NCI-H748 treated with DMSO at 0.1 percent for 48 hours (cell line): ENCODE measurements at places on chromosomes 12 and 14.

DNA sequence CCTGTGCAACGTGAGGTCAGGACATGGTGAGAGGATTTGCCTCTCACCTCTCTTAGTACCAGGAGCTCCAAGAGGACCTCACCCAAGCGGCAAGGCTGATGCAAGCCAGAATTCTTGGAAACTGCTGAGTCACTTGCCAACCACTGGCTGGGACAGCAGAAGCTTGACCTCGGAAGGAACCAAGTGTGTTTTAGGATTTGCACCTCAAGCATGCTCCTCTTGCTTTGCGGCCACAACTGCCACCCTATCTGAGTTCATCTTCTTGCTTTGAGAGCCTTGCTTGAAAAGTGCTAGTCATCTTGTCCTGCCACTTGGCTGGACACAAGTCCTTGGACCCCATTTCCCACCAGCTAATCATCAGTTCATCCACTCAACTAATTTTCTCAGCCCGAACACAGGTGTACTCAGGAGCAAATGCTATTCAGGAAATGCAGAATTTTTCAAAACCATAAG, 195.8 kb downstream of the SLC25A21 start:
- DNase-seq = no peak

DNA sequence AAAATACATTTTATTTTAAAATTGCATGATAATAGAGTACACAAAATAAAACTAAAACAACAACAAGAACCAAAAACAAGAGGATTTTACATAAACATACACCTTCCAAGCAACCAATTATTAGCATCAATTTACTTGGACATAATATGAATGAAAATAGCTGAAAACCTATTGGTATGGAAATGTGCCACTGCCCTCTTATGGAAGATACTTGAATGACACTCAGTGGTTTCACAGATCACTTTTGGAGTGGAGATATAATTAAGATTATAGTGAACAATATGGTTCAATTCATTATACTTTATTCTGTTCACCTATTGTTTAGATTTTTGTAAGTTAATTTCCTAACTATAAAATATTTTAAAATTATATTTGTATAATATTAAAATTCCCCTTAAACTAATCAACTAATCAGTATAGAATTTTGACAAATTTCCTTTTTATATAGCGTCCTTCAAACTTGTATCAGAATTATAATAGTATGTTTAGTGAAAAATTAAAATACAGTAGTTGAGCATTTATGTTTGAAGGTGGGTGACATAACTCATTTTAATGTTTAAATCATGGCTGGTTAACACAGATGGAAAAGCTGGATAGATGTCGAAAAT, 70.1 kb downstream of the SLC6A15 start:
- peak; percentile 61 for DNase-seq

GRCh38 chr14:77554816-77555599, 56.4 kb upstream of the ISM2 start:
- DNase-seq = no peak

DNA sequence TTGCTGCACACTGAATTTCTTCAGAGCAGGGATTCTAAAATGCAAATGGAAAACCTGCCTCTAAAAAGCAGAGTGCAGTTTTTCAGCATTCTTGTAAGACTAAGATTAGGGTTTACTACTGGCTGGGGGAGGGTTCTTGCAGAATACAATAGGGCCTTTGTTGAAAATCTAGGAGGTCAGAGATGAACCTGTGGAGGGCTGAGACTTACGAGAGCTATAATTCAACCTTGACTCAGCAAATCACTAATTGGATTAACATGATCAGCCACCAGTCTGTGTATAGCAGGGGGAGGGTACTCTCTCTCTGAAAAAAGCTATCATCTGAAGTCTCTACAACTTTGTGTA, 92.6 kb upstream of the HIF1A start:
- peak; percentile 18 for DNase-seq

DNA sequence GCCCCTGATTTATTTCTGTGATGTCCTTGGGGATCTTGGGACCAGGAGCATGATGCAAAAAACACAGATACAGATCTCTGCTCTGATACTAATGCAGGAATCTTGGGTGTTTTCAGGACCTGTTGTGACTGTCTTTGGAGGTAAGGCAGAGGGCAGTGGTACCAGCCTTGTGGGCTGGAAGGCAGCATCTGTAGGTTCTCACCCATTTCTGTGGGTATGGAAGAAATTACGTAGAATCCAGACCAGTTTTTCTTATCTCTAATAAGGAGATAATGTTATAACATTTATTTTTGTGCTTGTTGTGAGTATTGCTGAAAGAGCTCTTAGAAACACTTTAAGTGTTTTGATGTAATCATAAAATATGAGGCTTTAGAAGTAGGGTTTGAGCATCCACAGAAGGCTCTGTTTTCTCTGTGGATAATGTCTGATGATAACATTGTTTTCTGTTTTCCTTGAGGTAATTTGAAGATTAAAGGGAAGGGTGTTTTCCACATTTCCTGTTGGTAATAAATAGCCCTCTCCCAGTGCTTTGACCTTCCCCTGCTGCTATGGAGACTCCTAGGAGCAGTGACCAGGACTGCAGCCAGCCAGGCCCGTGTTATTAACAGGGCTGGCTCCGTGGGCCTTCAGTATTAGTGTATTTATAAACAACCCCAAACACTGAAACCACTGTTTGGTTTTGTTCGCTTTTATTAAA, 9.4 kb upstream of the DCP1B start:
- no peak for DNase-seq

GRCh38 chr12:52953181-52953841, 4.4 kb downstream of the KRT18 start:
- no peak for DNase-seq

DNA sequence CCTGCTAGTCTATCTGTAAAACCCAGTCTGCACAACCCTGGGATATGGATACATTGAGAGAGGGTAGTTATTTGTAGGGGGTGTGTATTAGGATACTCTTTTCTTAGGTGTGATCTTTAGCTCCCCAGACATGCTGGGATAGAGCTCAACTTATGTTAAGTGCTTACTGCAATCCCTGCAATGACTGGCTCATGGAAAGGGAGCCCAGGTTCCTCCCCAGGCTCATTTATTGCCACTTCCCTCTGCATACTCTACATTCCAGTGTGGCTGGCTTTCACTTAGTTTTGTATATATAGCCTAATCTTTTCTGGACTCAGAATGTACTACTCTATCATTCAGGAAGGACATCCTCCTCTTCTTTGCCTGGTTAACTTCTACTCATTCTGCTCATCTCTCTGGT, 172.0 kb downstream of the SYT10 start:
- no peak for DNase-seq

GRCh38 chr12:117226505-117226904, 36.2 kb upstream of the FBXO21 start:
- no peak for DNase-seq

DNA sequence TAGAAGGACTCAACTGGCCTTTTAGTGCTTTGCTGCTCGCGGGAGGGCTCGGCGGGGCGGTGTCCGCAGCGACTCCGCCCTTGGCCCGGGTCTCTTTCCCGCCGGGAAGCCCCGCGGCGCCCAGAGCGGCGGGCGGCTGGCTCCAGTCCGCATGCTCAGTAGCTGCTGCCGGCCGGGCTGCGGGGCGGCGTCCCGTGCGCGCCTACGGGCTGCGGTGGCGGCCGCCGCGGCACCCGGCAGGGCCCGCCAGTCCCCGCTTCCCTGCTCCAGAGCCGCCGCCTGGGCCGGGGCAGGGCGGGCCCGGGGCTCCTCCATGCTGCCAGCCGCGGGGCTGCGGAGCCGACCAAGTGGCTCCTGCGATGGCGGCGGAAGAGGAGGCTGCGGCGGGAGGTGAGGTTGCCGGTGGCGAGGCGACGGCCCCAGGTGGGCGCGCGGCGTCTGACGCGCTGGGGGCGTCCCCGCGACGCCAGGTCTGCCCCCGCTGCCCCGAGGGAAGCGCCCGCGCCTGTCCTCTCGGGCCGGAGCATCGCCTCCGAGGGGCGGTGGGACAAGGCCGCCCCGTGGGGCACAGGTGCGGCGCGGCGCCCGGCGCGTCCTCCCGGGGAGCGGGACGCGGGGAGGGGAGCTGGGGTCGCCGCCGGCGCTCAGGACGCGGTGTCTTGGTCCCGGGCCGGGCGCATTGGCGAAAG, at the start of gene BMAL2:
Gene BMAL2, plus strand, starts transcription at position 123 of the 689 bp plus-strand sequence. Its CDS starts 237 bp downstream, at position 360.
- DNase-seq = peak; percentile 14

DNA sequence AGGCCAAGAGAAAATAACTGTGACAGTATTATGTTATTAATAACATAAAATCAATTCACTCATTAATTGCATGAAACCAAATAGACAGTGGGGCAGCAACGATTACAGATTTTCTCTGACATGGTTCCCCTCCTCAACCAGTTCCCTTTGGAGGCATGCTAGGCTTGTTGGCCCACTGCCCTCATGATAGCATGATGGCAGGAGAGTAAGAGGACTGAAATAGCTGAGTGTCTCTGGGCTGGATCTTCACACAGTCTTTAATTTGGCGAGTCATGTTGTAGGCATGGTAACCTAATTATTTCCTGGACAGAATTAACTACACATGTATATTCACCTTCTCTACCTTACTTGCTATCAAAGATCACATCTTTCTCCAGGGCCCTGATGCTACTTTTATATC, 266.2 kb upstream of the PELI2 start:
- no peak for DNase-seq

- no peak for DNase-seq
Measured at GRCh38 chr14:28756884-28757570, 9.6 kb upstream of the FOXG1 start.

GRCh38 chr14:87312169-87312893, 680.7 kb downstream of the GALC start:
- no peak for DNase-seq

DNA sequence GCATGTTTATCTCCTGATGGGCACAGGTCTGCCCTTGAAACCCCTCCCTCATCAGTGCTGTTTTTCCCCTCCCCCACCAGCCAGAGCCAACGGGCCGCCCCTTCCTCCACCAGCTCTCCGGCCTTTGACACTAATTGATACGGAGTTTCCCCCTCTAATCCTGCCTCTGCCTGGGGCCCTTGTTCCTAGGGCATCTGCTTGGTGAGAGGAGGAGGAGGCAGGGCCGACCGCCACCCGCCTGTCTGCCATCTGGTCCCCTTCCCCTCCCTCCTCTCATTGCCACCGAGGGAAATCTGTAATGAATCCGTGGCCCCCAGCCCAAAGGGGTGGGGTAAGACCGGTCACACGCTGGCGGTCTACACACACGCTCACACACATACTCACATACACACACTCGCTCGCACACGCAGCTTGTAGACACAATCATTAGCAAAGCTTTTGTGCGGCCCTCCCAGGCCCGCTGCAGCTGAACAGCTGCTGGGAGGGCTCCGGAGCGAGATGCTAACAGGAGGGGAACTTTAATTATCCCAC, 27.4 kb downstream of the SRRM4 start:
- DNase-seq = peak; percentile 63

GRCh38 chr12:11702959-11703358, 53.5 kb downstream of the ETV6 start:
- DNase-seq = no peak

DNA sequence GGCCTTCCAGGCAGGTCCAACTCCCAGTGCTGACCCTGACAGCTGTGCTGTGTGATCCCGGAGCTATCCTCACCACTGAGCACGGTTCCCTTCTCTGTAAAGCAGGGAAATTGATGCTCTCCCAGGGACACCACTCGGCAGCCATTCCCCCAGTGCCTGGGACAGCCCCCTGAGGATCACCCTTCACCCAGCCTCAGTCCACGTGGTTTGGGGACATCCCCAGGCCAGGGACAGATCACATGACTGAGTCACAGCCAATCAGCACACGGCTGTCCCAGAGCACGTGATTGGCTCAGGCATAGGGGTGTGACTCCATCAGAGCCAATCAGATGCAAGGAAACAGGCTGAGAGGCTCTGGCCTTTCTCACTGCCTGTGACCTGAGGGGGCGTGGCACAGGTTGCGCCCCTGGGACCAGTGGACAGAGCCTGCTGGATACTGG, 68.8 kb upstream of the SFSWAP start:
- DNase-seq = no peak

DNA sequence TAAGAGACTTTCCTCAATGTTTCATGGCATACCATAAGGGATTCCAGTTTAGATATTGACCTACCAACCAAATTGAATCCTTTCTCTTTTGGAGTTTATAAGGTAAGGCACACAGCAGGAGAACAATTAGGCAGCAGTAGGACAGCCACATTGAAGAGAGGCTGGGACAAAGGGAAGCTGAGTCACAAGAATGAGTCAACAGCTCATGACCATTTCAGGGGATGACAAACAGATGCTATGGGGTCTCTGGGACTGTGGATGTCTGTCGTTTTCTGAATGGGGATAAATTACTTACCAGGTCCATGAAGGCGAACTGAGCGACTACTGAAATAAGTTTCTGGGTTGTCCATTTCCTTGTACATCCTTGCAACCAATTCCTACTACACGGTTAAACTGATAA, 48.6 kb upstream of the E2F7 start:
- DNase-seq = no peak

- DNase-seq = no peak
Measured at GRCh38 chr12:21813751-21814150, 39.2 kb upstream of the KCNJ8 start.

- DNase-seq = no peak
Measured at GRCh38 chr14:83975435-83975834, 1554.5 kb upstream of the FLRT2 start.
